ENCODE measurements at places on chromosomes 5 and 9.

GRCh38 chr9:35562895-35563780 lies 41.9 kb upstream of the TESK1 start:
- DNase-seq, result no peak

- no peak for DNase-seq
Measured at GRCh38 chr9:122816163-122816867, 12.1 kb downstream of the PDCL start.

DNA sequence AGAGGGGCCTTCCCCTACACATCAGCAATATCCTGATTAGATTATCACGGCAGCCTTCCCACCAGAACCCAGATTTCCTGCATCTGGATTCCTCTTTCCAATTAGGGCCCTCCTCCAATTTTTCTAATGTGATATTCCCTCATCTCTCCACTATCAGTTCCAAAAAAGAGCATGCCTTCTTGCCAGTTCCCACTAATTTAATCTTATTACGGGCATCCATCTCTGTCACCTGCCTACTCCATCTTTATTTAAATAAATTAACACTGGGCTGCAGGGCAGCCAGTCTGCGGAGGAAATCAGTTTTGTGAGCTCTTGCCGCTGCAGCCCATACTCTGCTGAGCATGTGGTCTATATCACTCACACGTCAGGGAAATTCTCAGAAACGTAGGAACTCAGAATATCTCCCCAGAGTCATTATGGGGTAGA lies 16.6 kb upstream of the FBP2 start:
- no peak for DNase-seq

- DNase-seq, result no peak
Measured at GRCh38 chr5:82246960-82247574, 31.1 kb downstream of the RPS23 start.

- peak; percentile 82 for DNase-seq
Measured at GRCh38 chr5:66828548-66829357, 232.6 kb downstream of the MAST4 start.
